NCI-H2107 (cell line): ENCODE measurements at places on chromosomes 12 and 14.

DNA sequence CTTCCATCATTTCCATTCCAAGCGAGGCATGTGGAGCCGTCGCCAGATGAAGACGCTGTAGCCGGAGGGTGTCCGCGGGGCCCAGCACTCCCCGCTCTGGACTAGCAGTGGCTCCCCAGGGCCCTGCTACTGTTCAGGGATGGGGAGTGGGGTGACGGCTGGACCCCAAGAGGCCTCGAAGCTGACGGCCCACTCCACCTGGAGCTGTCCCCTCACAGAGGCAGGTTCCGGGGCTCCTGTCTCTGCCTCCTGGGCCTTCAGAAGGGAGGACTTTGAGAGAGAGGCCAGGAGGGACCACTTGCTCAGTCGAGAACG, 101.6 kb downstream of the B4GALNT3 start:
- no peak for DNase-seq

DNA sequence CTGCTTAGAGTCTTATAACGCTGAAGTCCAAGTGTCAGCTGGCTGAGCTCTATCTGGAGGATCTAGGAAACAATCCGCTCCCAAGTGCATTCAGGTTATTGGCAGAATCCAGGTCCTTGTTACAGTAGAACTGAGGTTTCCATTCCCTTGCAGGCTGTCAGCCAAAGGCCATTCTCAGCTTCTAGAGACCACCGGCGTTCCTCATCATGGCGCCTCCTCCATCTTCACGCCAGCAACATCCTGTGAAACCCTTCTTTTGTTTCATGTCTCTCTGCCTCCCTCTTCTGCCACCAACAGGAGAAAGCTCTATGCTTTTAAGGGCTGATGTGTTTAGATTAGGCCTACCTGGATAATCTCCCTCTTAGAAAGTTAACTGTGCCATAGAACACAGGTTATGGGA, 133.0 kb upstream of the RASSF8 start:
- no peak for DNase-seq

DNA sequence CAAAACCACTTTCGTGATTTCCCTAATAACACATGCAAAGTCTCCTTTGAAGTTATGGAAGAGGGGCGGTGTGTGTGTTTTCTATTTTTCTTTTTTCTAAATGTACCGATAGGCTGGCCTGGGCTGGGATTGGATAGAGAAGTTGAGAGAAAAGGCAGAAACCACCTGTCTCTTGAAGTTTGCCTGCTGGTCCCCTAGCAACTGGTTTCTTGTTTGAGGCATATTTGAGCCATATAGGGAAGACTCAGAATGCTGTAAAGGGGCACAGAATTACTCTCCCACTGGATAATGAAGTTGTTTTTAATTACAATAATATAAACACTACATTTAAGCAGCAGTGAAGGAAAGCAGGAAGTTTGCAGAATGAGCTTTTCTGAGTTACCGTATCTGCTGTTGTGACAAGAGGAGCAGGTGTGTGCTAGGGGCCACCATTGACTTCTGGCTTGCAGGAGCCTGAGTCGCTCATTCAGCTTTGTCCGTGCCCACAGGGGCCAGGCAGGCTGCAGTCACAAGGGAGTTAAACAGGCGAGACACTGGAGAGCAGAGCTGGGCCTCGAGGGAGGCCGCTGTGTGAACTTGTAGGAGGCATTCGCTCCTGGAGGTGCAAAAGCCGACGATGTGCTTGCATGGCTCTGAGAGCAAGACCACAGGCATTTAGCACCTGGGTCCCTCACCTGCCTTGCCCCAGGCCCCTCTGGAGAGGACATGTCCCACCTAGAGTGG, 173.8 kb upstream of the RGS6 start:
- no peak for DNase-seq

DNA sequence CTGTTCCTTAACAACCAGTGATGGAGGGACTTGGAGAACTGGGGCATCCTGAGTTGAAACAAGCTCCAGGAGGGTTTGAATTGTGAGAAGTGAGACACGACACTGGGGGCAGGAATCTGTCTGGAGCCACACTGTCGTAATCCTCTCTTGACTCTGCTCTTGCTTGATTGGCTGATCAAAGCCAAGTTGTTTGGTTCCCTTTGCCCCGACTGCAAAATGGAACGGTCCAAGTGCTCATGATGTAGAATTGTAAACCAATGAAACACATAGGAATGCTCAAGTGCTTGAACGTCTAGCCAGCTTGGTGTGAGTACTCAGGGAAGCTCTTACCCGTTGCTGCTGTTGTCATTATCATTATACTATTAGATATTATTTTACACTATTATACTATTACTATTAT, 98.1 kb downstream of the TMEM132C start:
- no peak for DNase-seq

GRCh38 chr14:38209572-38210557, 2.2 kb downstream of the SSTR1 start:
- no peak for DNase-seq

DNA sequence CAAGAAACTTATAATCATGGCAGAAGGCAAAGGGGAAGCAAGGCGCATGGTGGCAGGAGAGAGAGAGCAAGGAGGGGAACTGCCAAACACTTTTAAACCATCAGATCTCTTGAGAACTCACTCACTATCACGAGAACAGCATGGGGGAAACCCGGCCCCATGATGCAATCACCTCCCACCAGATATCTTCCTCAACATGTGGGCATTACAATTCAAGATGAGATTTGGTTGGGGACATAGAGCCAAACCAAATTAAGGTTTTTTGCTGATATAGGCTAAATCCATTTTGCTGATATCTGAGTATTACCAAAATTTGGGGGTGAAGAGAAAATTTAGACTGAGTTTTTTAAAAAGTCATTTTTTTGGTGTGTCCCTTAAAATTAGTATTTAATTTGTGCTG, 54.9 kb upstream of the TMX1 start:
- no peak for DNase-seq

DNA sequence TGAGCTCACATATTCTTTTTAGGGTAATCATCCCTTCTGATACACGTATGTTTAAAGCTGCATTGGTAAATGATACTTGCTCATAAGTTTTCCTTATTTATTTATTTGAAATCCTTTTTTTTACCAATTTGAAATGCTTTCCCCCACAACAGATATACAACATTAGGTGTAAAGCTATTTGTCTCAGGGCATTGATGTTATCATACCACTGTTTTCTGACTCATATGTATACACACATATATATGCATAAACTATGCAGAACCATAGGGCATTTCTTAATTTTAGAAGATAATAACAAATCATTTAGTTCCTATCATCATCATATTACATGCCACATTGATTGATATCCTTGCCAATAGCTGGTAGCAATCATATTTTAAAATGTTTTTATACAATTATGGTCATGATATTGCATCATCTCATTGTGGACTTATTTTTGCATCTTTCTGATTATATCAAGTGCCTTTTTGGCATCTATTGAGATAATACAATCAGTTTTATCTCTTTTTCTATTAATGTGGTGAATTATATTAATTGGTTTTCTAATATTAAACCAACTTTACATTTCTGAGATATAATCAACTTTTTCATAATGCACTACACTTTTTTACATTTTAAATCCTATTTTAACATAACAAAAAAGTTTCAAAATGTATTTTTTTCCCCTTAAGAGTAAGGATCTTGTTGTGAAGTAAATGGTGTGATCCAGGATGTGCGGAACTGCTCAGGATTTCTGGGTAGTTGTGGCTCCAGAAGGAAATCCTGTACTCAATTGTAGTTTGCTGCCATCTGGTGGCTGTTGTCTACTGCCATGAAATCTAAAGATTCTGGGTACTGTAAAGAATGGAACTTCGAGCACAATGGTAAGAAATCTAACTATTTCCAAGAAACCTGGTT, 16.7 kb downstream of the OR9K2 start:
- peak; percentile 3 for DNase-seq
